Esophagus squamous epithelium (tissue), 5 donors: ENCODE measurements at places on chromosomes 12 and 14. TPM values are rescaled to one million over a fixed set of nuclear protein-coding genes. Genes with fewer than 3 reads are reported as not detected.

PAPLN gene
- total RNA-seq: 2.9 TPM

PMCH gene
- total RNA-seq: not detected

IAPP gene
- total RNA-seq: not detected

TMEM119 gene
- total RNA-seq: 1.6 TPM
